ENCODE measurements at places on chromosomes 11 and 22. TPM values are rescaled to one million over a fixed set of nuclear protein-coding genes. Genes with fewer than 3 reads are reported as not detected.

The AP2A2 gene
- total RNA-seq, result 91.8 TPM

The WNT11 gene
- total RNA-seq, result 1.8 TPM

The C11orf86 gene
- not detected for total RNA-seq

The LRRC55 gene
- total RNA-seq, result 0.09 TPM

DNA sequence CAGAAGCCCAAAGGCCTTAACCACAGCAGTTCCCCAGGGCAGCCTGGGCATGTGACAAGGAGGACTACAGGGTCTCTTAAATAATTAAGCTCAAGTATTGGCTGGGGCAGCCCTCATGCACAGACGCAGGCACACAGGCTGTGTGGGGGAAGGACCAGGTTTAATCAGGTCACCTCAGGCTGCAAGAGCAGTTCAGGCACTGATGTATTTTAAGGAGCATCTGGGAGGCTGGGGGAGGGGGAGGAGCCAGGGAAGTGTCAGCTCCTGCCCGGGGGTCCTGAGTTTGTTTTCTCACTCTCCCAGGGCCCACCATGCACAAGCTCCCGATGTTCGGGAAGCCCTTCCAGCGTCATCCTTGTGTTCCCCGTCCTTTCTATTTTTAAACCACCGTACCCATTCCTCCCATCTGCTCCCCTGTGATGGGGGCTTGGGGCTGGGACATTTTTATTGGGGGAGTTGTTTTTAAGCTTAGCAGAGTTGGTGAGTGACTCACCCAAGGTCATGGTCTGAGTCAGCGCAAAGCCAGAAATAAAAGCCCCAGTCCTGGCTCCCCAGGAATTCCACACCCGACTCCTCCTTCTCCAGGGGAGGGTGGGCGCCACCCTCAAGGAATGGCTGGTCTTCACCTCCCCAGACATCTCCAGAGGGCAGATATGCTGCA lies 2.4 kb downstream of the CSDC2 start:
- DNase-seq, result no peak

DNA sequence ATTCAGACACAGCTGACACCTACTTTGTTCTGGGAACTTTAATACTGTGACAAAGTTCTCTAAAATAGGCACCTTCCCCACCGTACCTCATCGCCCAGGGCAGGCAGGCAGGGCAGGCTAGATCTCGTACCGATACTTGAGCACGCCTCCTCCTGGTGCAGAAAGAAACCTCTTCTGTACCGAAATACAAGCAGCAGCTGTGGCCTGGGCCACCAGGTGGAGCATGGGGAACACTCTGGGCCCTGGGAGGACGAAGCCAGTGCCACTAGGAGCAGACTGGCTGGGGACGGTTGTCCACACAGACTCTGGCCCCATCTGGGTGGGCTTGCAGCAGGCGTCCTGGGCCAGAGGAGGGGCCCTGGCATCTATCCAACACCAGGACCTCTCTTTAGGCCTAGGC lies 12.8 kb downstream of the PMM1 start:
- DNase-seq, result peak; percentile 43

DNA sequence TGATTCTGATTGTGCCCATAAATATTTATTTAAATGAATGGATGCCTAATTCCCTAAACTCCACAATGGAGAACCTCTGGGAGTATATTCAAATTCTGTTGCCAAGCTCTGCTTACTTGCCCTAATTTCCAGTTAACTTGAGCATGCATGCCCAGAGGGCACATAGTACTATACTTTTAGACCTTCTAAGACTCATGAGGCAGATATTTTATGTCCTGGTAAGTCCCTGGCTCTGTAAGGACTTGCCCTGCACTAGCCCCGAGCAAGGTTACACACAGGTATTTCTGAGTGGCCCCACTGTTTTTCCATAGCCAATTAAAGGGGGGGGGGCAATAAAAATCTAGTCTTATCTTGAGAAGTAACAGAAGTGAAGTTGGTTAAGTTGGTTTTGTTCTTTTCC lies 21.1 kb upstream of the CAPRIN1 start:
- DNase-seq, result no peak

DNA sequence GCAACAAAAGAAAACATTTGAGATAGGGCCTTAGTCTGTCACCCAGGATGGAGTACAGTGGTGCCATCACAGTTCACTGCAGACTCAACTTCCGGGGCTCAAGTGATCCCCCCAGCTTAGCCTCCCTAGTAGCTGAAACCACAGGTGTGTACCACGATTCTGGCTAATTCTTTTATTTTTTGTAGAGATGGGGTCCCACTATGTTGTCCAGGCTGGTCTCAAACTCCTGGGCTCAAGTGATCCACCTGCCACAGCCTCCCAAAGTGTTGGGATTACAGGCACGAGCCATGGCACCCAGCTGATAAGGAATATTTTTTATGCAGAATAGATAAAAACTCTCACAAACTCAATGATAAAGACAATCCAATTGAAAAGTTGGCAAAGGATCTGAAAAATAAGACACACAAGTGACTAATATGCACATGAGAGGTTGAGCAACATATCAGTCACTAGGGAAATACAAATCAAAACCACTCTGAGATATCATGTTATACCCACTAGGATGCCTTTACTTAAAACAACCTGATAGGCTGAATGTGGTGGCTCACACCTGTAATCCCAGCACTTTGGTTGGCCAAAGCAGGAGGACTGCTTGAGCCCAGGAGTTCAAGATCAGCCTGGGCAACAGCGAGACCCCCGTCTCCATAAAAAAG lies 33.9 kb upstream of the CLTCL1 start:
- no peak for DNase-seq

GRCh38 chr22:46556775-46557174 lies 19.4 kb upstream of the CELSR1 start:
- no peak for DNase-seq

DNA sequence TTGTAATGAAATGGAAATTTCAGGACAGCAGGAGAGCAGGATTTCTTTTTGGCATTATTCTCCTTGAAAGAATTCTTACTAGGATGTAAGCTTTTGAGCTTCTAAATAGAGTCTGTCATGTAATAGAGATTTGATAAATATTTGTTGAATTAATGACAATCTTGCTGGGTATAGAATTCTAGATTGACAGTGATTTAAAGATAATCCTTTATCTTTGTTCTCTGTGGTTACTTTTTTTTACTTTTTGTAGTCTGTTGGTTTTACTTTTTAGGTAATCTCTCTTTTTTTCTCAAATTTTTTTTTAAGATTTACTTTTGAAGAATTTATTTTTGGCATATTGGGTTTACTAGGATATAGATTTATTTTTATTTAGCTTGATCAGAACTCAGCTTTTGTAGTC lies 54.8 kb downstream of the TMEM135 start:
- DNase-seq, result no peak

GRCh38 chr11:77589181-77589520 lies 602 bp upstream of the AQP11 start:
- no peak for DNase-seq

DNA sequence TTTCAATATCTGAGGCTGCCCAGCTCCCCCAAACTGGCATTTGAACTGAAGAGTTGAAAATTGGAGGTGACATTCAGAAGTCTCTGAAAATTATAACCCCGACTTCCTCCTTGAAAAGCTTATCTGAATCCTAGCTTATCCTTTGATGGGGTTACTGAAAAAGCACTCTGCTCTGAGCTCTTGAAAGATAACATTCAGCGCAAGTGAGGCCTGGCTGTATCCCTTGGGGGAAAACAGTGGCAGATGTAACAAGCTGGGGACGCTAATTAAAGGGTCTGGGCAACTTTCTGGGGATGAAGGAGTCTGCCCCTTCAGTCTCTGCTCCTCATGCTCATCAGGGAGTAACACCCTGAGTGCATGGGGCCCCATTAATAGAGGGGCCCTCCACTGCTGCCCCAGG lies 402.0 kb upstream of the CADM1 start:
- DNase-seq, result no peak

DNA sequence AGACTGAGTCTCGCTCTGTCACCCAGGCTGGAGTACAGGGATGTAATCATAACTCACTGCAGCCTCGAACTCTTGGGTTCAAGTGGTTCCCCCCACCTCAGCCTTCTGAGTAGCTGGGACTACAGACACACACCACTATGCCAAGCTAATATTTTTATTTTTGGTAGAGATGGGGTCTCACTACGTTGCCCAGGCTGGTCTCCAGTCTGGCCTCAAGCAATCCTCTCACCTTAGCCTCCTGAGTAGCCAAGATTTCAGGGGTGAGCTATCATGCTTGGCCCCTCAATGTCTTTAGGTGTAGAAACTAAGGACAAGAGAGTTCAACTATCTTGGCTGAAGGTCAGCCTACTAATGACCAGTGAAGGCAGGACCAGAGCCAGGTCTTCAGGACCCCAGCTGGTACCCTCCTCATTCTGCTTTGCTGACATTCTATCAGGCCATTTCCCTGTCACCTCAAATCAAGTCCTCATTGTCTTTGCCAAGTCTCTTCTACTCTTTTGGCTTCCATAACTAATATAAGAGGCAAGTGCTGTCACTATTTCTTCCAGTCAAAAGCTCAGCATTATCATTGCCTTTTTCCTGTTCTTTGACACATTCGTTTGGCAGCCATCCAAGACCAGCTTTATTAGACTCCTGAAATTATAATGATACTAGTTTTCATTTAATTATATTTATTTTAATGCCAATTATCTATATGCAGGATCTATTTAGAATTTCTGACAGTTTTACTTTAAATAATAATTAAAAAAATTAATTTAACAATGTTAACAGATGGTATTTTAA lies 264.2 kb upstream of the PITPNB start:
- DNase-seq, result no peak

DNA sequence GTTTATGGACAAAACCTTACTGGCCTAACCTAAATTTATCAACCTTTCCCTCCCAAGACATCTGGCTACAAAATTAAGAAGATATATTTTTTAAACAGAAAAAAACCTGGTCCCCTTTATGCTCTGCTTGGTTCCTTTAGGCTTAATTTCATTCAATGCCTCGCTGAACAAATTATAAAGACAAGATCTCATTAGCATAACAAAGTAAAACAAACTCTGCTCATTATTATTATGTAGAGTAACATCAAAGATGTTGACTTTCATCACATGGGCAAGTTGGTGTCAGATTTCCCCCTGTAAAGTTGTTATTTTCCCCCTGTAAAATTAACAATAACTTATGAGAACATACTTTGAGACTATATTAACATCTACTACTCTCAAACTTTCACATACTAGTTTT lies 11.0 kb downstream of the RRAS2 start:
- DNase-seq, result no peak

DNA sequence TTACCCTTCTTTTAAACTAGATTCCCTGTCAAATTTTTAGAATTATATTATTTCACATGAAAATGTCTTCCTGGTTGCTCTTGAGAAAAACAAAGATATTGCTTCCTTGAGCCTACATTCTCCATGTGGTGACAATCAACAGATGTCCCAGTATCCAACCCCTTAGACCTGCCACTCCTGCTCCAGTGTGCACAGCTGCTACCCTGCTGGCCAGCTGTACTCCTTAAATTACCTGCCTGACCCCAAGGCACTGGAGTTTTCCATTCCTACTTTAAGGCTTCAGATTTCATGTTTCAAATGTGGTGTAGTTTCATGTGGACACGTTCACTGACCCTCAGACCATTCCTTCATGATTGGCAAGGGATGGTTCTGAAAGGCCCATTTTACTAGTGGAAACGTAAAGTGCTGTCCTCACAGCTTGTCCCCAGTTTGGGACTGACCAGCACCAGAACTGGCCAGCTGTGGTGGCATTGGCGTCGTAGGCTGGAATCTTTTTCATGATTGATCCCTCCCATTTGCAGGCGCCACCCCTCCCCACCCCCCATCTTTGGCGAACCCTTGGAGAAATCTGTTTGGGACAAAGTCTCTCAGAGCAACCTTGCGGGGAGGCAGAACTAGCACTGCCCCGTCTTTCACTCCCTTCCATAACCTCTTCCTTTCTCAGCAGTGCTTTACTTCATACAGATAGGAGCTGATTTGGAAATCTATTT lies 123.5 kb downstream of the DBX1 start:
- no peak for DNase-seq

GRCh38 chr11:134060316-134060715 lies 8.6 kb upstream of the JAM3 start:
- no peak for DNase-seq

- no peak for DNase-seq
These were observed 45.6 kb downstream of the COMMD9 start for GRCh38 chr11:36243641-36244040.

DNA sequence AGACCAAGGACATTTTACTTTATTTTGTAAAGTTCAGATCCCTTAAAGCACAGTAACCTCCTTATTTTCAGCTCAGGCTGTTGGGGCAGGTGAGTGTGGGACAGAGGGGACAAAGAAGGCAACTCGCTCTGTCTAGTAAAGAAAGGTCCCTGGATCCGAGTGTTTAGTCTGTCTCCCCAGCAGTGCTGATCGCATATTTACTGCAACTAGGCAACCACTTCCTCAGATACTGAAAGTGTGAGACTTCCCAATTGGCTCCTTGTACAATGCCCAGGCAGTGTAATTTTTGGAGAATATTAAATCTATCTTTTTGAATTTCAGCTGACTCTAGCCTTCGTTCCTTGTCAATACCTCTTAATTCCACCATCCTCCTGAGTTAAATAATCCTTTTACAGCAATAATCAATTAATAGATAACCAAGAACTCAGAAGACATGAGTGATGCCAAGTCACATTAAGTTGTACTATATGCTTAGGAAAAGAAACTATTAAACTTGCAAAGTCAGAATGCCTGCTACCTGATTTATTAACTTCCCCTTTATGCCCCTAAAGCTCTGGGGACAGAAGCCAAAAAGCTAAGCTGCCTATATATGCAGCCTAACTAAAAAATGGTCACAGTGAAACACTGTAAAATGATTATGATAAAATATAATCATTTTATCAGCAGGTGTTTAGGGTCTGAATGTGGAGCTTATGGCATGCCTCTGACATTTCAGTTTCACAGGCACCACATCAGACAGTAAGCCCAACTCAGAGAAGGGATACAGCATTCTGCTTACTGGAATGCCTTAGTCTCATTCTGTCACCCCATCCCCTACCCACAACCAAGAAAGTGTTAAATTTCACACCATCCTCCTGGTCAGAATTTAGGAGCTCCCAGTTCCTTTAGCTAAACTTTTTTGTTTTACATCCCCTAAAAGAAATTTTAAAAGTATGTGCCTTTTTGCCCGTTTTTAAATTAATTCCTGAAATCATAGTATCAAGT lies 138.7 kb downstream of the TRIM44 start:
- no peak for DNase-seq

DNA sequence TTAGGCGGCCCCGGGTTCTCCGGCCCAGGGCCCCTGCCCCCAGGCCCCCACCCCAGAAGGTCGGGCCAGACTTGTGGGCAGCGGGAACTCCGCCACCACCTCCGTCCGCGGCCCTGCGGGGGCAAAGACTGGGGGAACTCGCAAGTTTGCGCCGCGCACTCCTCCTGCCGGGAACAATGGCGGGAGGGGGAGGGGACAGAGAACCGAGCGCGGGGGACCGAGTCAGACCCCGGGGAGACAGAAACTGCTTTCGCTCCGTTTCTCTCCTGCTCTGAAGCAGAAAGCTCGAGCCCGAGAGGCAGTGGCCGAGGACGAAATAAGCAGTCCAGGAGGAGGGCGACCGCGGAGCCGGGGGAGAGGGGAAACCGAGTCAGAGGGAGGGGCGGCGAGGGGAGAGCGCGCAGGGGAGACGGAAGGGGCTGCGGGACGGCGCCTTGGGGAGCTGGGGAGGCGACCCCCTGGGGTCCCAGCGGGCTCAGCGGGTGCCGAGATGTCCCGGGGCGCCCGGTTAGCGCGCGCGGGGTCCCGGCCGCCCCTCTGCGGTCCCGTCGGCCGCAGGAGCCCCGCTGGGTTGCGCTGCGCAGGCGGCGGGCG lies 555 bp downstream of the TP53I11 start:
- DNase-seq, result peak; percentile 23
